ENCODE measurements at places on chromosomes 2 and 18.

GRCh38 chr18:35525795-35526494 is 28.2 kb upstream of the INO80C start:
- DNase-seq = no peak

GRCh38 chr2:218679119-218679518 is 7.2 kb downstream of the STK36 start:
- DNase-seq = no peak

GRCh38 chr18:25329783-25330182 is 22.2 kb downstream of the ZNF521 start:
- DNase-seq = no peak

DNA sequence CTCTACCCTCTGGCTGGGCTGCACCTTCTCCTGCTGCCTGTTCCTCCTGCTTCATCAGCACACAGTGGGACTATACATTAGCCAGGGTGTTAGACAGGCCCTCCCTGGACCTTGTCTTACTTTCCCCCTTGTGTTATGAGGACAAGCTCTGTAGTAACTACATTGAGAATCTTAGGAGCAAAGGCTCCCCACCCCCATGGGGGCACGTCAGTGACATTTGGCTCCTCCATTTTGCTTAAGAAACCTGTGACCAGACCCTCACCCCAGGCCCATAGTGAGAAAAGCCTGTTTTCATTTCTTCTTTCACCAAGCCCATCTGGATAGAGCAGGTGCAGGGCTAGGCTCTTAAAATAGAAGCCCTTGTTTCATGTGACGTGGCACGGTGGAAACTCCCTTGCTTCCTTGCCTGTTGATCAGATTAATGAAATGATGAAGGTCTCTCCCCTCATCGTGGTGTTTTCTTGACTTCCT is 146.7 kb downstream of the RPIA start:
- DNase-seq = no peak

DNA sequence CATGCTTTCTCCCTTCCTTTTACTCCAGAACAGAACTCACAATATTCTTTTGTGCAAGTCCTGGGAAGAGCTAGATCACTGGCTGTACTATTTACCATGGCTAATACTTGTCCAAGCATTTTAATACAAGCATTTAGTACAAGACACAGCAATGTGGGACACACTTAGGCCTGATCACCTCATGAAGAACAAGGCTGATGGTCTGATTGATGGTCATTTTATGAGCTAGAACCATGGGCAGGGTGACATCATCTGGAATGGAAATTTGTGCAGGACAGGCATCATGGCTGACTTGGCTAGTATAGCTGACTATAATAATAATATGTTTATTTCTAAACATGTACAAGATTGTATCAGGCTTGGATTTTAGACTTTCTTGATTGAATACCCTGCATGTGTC is 374.2 kb upstream of the HNMT start:
- no peak for DNase-seq

DNA sequence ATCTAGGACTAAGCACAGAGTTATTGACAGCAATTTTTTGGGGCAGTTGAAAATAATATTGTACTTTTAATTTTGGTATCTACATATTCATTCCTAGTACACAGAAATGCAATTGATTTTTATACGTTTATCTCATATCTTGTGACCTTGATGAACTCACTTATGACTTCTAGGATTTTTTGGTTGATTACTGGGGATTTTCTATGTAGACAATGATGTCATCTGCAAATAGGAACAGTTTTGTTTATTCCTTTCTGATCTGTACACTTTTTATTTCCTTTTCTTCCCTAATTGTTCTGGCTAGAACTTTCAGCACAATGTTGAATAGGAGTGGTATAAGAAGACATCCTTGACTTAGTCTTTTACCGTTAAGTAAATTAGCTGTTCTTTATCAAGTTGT is 143.5 kb upstream of the PGAP1 start:
- DNase-seq = no peak

DNA sequence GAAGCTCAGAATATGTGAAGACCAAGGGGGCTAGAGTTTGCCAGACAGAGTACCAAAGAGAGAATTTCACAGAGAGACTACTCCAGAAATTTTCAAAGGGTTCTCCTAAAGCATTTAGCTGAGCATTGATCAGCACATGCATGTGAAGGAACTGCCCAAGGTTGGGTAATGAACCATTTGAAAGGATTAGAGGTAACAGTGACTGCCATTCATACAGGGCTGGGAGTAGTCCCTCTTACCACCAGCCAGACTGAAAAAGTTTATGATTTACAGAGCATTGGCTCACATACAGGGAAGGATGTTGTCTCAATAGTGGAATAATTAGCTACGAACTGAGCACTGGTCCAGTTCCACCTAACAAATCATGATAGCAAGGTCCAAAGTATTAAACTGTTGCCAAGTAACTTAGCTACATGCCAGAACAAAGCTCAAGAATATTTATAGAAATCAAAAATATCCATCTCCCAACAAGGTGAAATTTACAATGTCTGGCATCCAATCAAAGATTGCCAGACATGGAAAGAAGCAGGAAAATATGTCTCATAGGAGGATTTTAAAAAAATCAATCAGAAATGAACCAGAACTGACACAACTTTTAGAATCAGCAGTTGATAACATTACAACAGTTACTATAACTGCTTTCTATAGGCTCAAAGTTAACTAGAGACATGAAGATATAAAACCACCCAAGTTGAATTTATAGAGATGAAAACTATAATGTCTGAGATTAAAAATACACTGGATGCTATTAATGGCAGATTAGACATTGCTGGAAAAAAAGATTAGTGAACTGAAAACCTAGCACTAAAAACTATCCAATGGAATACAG is 25.7 kb upstream of the RNF103 start:
- no peak for DNase-seq

GRCh38 chr2:45379399-45380087 is 231.5 kb downstream of the SRBD1 start:
- DNase-seq = no peak

GRCh38 chr2:203083328-203083727 is 68.7 kb downstream of the NBEAL1 start:
- no peak for DNase-seq

GRCh38 chr2:44086629-44087028 is 82.0 kb upstream of the PPM1B start:
- DNase-seq = peak; percentile 82

- no peak for DNase-seq
These were observed 153.4 kb upstream of the SKOR2 start for GRCh38 chr18:47404845-47405244.

DNA sequence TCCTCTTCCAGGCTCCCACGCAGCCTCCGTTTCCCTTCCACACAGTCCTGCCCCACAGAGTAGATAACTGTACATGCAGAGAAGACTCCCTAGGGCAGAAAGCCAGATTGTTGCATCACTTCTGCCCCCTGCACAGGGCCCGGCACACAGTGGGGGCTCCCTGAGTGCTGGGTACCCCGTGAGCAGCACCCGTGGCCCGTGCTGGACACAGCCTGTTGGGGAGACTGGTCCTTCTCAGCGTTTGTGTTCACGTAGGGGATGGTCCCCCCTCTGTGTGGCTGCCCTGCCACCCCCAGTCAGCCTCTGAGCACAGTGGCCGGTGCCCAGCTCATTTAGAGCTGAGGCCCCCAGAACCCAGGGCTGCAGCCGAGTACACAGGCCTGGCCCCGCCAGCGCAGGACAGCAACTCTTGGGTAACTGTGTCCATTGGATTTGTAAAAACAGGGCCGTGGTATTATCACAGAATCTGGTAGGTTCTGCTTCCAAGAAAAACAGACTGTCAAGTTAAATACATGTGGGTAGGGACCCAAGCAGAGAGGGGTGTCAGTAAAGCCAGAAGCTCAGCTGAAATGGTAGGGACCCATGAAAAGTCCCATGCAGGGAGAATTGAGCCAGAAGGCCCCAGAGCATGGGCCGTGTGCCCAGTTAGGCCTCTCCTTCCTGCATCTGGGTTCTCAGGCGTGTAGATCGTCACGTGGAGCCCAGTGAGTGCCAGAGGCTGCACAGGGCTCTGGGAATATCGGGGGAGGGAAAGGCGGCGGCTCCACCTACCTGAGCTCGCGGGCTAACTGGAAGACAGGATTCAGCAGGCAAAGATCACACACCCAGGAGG is 257.3 kb downstream of the ATAD2B start:
- no peak for DNase-seq

DNA sequence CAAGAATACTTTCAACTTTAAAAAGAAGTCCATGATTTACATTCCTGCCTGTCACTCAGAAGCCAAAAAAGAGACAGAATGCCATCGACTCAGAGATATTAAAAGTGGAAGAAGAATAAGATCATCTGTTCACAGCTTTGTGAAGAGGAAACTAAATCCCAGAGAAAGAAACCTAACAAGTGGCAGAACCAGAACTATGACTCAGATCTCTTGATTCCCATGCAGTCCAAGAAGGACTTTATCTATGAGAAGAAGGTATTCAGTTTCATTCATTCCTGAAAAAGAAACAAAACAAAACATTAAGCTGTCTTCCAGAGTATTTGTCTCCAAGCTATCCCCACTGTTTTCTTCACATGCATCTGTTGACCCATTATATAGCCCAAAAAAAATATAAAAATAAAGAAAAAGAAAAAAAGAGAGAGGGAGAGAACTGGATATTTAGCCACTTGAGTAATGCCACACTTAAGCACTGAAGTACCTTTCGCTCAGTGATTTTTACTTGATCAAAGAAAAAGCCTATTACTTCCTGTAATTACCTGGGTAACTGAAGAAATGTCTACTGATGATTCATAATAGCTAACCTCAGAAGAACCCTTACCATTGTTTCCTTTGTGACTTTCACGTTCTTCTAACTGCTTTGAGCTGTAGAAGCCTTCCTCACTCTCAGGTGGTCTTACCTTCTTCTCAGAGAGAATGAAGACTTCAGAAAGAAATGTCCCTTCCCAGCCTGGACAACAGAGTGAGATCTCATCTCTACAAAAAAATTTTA is 17.7 kb upstream of the AKAIN1 start:
- no peak for DNase-seq

DNA sequence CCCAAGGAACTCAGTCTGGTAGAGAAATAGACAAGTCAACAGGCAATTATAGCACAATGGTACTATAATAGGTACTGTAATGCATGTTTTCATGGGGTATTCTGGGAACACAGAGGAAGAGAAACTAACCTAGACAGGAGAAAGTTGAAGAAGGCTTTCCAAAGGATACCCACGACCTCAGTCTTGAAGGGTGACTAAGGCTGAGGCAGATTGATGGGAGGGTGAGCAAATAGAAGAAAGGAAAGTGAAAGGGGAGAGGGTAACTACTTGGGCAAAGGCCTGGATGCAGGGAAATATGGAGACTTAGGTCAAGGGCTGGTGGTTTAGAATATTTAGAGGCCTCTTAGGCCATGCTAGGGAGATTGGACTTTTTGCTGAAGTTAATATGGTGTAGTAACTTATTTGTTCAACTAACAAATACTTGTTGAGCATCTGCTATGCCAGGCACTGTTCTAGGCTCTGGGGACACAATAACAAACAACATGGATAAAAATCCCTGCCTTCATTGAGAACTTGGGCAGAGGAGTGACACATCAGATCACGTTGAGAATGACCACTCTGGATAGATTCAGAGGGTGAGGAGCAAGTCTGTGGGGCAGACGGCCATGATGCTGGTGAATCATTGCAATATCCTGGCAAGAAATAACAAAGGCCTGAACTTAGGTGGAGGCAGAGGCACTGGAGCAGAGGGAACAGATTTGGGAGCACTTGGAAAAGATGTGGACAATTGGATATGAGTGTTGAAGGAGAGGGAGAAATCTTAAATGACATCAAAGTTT is 56.4 kb downstream of the PLB1 start:
- no peak for DNase-seq

DNA sequence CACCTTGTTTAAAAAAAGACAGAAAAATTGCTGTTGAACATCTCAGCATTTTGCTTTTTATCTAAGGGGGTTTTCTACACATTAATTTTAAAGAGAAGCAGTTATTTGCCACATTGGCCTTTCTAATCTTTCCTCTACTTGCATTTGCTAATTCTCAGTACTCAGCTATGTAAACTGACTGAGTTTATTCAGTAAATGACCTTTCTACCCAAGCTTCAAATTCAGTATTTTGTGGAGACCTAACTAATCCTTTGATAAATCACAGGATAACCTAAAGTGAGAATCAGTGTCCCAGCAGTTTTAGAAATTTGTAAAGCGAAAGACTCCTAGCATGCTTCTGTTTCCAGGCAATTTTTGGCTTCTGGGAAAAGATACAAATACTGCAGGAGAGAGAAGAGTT is 288.4 kb downstream of the ASXL3 start:
- no peak for DNase-seq

DNA sequence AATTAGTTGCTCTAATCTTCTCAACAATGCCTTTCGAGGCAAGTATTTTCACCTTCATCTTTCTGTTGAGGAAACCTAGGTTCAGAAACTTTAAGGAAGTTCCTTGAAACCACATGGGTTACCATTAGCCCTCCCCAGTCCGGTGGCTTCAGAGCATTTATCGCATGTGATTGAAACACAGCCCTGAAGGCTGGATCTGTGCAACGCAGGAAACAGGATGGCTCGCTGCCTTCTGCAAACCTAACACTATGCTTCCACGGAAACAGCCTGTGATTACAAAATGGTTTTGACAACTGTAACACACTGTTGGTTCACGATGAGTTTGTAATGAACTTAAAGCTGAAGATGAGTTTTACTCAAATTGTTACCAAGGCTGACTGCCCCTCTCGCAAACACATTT is 68.5 kb downstream of the EPB41L3 start:
- DNase-seq = no peak

- DNase-seq = no peak
These were observed 22.1 kb upstream of the LBH start for GRCh38 chr2:30209227-30209626.

DNA sequence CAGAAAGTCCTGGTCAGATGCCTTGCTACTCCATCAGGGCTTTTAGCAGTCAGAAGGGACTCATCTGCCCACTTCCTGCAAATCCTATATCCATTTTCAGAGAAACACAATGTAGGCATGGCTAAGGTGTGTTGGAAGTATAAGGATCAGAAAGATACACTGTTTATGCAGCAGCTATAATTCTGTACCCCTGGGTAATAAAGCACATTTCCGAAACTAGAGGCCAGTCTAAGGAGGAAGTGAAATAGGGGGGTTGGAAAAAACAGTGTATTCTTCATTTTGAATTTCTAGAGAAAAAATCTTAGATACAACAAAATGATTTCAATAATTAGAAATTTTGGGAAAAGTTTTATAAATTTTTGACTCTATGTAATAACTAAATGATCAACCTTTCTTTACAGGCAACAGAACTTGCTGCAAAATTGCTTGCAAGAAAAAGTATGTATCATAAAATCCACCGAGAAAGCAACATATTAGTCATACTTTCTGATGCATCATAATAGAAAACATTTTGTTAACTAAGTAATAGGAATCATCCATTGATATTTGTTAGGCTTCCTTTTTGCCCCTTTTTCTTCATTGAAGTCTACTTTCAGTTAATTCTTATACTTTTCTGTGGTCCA is 47.4 kb downstream of the FSIP2 start:
- no peak for DNase-seq

DNA sequence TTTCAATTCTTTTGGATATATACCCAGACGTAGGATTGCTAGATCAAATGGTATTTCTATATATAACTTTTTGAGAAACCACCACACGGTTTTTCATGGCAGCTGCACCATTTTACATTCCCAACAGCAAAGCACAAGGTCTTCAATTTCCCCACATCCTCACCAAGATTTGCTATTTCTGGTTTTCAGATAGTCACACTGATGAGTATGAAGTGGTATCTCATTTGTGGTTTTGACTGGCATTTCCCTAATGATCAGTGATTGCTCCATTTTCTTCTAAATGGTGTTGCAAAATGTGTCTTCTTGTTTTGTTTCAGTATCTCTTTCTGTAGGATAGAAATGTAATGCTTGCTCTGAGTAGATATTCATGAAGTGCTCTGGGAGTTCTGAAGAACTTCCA is 52.0 kb downstream of the ANKRD44 start:
- no peak for DNase-seq

GRCh38 chr2:241902357-241902991 is 32.9 kb downstream of the RTP5 start:
- DNase-seq = peak; percentile 56

All from retina (tissue), 1 donor.